CD4-positive, alpha-beta T cell treated with Interleukin-4 for 1 hour (primary cell): ENCODE measurements at places on chromosomes 2 and 18.

- no peak for DNase-seq
Observed at GRCh38 chr2:26182887-26183630, 10.2 kb downstream of the GAREM2 start.

GRCh38 chr18:44897411-44897810, 216.7 kb downstream of the SETBP1 start:
- no peak for DNase-seq

DNA sequence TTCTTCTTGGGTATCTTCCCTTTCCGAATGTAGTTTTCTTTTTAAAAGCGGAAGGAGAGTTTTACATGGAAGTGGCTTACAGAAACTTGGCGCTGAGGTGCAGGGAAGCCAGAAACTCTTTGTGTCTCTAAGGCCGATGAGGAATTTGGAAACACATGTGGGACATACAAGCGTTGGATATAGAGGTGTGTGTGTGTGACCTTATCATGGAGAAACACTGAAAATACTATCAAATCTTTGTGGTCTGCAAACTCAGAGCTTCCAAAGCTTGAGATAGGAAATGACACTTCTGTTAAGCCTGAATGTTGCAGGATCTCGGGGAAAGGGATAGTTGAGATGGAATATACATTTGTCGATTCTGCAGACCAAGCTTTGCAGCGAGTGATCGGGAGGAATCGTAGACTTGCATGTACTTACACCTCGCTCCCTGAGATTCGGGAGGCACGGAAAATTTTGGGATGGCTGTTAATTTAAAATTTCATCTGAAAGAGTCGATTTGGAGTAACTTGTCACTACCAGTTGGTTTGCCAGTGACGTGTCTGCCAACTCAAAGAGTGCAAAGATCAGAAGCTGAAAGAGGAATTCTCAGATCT, 1.0 kb downstream of the NAB1 start:
- no peak for DNase-seq

GRCh38 chr2:89851583-89851905, 1160.1 kb downstream of the RPIA start:
- DNase-seq, result no peak

DNA sequence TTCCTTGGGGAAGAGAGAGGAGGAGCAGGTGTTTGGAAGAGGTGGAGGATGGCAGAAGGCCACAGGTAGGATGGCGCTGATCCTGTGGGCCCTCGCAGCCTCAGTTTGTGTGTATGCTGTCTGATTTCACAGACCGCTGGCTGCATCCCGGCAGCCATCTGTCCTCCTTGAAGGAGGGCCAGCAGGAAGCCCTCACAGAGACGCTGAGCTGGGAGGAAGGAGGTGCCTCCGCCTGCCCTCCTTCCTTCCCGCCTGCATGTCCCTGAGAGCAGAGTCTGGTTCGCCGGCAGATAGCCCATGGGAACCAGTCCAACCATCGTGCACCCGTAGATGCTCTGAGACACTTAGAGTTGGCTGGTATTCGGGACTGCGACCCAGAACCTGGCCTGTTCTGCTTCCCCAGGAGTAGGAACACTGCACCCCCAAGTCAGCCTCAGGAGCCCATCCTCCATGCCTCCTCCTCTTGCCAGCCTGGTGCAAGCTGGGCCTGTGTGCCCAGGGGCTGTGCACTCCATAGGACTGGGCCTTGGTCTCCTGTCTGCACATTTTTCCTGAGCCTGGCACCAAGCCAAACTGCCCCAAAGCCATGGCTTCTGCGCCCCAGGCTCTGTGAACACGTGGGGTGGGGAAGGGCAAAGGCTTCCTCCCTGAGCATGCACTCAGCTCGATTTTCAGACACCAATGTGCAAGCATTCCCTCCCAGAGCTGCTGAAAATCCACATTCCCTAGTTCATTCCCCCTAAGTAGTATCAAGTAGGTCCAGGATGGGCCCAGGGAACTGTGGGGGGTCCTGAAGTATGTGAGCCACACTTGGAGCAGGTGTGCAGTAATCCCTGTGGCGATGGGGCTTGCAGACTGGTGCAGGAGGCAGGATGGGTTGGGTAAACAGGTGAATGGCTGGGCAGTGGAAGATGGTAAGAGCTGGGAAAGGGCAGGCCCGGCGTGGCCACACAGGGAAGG, 115.6 kb downstream of the SEPTIN10 start:
- DNase-seq, result no peak

DNA sequence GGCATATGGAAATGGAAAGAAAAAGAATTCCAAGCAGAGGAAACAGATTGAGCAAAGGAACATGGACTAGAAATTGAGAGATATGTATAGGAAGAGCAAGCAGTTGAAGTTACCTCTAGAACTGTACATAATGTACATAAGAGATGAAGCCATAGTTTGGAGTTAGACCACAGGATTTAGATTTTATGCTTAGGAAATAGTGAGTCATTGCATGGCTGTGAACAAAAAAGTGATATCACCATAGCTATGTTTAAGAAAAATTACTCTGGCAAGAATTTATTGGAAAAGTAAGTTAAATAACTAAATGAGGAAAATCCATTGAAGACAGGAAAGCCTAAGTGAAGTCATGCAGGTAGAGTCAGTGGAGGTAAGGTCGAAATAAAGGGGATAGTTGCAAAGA, 99.4 kb upstream of the GALNT5 start:
- no peak for DNase-seq

- no peak for DNase-seq
Observed at GRCh38 chr2:178229927-178230326, 35.6 kb downstream of the OSBPL6 start.

- DNase-seq, result peak; percentile 47
Observed at GRCh38 chr2:70089220-70089982, 2.1 kb downstream of the PCBP1 start.

DNA sequence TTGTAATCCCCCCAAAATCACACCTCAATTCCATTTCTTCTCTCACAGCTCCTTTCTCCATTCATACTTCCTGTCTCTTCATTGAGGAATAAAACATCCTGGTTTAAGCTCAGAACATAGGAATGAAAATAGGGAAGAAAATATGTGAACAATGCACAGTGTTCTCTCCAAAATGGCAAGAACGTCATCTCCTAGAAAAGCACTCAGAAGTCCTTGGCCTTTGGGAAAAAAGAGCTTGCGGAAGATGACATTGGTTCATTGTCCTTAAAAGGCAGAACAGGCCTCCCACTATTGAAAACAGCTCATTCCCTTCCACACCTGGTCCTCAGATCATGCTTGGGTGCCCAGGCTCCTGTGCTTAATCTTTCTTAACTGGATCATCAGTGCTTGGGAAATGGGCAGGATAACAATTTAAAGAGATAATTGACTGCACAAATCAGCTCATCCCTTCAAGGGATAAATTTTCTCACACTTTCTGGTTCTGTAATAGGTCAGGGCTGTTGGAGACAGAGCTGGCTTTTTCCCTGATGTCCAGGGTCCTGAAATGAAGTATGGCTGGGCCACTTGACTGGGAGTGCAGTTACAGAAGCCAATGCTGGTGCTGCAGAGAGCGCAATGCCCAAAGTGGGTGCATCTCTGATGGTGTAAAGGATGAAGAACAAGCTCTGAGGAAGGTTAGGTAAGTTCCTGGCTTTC, 69.2 kb downstream of the MARCHF4 start:
- no peak for DNase-seq

- DNase-seq, result no peak
Observed at GRCh38 chr2:24594283-24594682, 103.2 kb downstream of the NCOA1 start.

GRCh38 chr2:164826293-164827243, 15.1 kb downstream of the COBLL1 start:
- DNase-seq, result no peak

DNA sequence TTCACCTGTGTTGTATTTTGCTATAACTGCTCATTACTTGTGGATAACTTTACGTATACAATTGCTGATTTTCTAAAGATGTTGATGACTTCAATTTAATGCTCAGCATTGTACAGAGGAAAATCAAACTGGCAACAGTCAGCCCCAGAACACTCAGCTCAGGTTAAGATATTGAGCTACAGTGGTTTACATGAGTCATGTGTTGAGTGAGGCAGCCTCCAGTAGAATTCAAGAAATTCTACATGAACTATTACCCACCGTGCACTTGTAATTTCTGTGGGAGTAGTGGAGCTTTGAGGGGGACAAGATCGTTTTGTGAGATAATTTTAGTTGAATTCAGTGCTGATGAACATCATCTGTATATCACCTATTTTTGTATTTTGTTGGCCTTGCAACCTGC, 292.3 kb downstream of the ALPK2 start:
- DNase-seq, result no peak

GRCh38 chr2:199113111-199113510, 344.6 kb downstream of the SATB2 start:
- no peak for DNase-seq

- no peak for DNase-seq
Observed at GRCh38 chr18:25102662-25103061, 249.3 kb downstream of the ZNF521 start.

GRCh38 chr2:45570671-45571334, 40.3 kb downstream of the SRBD1 start:
- DNase-seq, result peak; percentile 10

DNA sequence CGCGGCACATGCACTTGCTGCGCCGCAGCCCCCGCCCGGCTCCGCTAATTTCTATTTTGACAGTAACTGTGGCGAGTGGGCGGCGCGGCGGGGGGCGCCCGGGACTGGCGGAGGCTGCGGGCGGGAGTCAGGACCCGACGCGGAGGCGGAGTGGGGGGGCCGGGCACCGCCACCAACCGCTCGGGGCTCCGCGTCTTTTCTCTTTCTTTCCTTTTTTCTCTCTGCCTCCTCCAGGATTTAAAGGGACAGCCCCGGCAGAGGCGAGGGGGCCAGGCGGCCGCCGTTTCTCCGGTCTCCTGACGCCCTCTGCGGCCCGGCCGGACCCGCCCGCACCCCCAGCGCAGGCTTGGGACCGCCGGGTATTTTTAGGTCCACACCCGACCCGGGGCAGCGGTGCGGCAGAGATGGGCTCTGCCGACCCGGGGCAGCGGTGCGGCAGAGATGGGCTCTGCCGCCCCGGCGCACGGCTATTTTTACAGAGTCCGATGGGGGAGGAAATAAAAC, 460 bp upstream of the ZBTB7C start:
- DNase-seq, result no peak

DNA sequence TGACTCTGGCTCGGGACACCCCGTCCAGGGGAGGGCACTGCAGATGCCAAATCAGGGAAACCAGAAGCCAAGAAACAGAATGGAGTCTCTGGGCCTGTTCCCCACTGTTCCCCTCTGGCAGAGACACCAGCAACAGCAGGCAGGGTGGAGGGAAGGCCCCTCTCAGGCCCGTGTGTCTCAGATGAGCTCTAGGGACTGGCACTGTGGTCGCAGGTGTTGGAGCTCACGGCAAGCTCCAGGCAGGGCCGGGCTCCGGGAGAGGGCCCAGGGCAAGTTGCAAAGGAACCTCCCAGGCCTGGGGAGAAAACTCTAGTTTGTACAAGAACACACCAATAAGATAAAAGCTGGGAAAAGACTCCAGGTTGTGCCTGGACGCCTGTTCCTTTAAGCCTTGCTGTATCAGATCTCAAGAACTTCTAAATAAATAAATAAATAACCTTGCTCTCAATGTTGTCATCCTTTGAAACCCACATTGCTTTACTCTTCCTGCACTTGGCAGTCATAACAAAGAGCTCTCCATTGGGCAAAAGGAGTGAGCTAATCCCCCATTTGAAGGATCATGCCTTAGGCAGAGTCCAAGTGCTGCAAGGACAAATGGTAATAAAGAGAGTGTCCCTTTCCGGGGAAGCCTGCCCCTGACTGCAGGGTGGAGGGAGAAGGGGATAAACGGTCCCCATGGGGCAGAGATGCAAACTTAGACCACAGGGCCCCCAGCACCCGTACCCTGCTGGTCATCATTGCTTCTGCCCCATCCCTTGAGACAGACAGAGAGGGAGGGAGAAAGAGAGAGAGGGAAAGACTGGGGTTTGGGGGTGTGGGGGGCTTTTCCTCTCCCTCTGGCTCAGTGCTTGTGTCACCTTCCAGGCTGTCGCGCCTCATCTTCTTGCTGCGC, 33.3 kb downstream of the CNGA3 start:
- DNase-seq, result no peak

- no peak for DNase-seq
Observed at GRCh38 chr2:241970716-241971115, 101.2 kb downstream of the RTP5 start.

DNA sequence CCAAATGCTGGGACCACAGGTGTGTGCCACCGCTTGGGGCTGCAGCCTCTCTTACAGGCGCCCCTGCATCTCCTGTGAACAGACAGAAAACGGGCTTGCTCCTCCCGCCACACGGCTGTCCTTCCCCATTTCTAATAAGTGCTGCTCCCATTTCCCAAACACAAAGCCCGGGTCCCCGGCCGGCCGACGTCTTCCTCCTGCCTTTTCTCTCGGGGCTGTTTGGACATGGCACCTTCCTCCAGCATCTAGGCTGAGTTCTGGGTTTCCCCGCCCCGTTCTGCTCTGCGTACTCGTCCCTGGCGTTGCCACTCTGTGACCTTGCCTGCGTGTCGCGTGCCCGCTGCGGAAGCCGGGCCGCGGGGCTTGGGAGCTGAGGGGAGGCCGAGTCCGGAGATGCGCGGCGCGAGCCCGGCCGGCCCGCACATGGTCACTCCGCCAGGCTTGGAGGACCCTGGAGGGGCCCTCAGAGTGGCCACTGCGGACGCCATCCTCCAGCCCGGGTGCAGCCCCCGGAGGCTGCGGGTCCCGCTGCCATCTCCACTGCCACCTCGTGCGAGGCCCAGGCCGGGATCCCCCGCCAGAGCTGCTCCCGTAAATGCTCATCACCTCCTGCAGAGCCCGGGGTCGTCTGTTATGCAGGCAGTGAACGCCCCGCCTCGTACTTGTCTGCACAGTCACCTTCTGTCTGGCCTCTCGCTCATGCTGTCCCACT, 26.3 kb downstream of the PRELID3A start:
- no peak for DNase-seq

GRCh38 chr2:80971-81736, 34.8 kb upstream of the FAM110C start:
- DNase-seq, result no peak

GRCh38 chr18:60279391-60279790, 93.2 kb downstream of the MC4R start:
- DNase-seq, result no peak

GRCh38 chr2:69645031-69645431, 1.5 kb upstream of the AAK1 start:
- peak; percentile 51 for DNase-seq

DNA sequence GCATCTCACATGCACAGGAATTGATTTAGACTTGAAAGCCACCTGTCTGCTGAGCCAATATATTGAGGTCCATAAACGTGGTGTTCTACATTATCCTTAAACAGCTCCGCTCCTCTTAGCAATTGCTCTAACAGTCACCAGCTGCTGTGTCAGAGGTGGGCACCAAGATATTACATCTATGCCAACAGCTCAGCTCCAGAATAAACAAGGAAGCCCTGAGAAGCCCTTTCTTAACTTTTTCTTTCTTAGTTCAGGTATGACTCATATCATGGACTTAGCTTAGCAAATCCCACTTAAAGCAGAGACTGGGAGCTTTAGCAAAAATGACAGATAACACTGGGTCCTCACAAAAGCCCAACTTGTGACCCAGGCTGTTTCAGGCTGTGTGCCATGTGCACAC, 436.6 kb downstream of the IRS1 start:
- DNase-seq, result no peak

GRCh38 chr2:217606296-217606695, 396.5 kb downstream of the TNS1 start:
- no peak for DNase-seq

- DNase-seq, result no peak
Observed at GRCh38 chr18:40152859-40153258, 1802.2 kb upstream of the PIK3C3 start.

GRCh38 chr18:50444539-50444938, 69.7 kb downstream of the SKA1 start:
- no peak for DNase-seq
